Effector memory CD8-positive, alpha-beta T cell (primary cell): ENCODE measurements at places on chromosomes 4 and X.

- H3K4me3 ChIP-seq, result no peak overlapping the region
- no peak overlapping the region for H3K27ac ChIP-seq
- no peaks in the 10 kb centered on the region for H3K27me3 ChIP-seq
- H3K4me1 ChIP-seq, result no peaks in the 10 kb centered on the region
Measured at GRCh38 chr4:103482893-103483292, 236.9 kb downstream of the TACR3 start.

GRCh38 chrX:129782706-129783105, 3.0 kb downstream of the SASH3 start:
- peaks cover 84% of the 10 kb centered on the region for H3K36me3 ChIP-seq
- H3K27ac ChIP-seq, result peak overlapping the region; percentile 93
- peak overlapping the region; percentile 95 for H3K4me3 ChIP-seq

- H3K4me1 ChIP-seq, result no peaks in the 10 kb centered on the region
- no peak overlapping the region for H3K4me3 ChIP-seq
- no peak for DNase-seq
- H3K36me3 ChIP-seq, result no peaks in the 10 kb centered on the region
Measured at GRCh38 chr4:88757067-88757466, 59.4 kb upstream of the NAP1L5 start.

DNA sequence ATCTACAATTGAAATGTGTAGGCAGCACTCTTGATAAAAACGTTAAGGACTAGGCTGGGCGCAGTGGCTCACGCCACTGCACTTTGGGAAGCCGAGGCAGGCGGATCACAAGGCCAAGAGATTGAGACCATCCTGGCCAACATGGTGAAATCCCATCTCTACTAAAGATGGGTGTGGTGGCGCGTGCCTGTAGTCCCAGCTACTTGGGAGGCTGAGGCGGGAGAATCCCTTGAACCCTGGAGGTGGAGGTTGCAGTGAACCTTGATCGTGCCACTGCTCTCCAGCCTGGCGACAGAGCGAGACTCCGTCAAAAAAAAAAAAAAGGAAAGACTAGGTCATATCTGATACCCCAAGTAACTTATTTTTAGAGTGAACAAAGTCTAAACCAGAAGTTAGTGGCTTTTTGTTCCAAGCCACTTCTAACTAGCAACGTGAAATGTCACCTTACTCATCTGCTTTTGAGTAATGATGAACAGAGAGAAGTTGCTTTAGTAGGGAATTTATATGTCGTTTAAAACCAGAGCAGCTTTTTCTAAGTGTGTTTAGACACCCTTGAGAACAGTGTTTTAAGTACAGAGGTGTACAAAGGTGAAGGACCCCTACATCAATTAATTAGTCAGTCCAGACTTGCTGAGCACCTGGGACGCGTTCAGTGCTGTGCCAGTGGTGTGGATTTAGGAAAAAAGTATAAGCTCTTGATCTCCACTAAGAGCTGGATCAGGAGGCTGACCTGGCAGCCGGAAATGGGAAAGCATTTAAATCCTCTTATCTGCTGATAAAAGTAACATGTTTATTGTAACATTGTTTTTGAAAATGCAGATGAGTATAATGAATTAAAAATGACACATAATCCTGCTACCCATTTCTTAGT, 23.5 kb downstream of the SPRY1 start:
- H3K4me3 ChIP-seq, result no peak overlapping the region
- no peak for DNase-seq
- H3K36me3 ChIP-seq, result no peaks in the 10 kb centered on the region
- no peak overlapping the region for H3K27ac ChIP-seq

GRCh38 chr4:48851651-48852050, 20.8 kb downstream of the OCIAD1 start:
- H3K36me3 ChIP-seq, result peaks cover 42% of the 10 kb centered on the region
- no peak overlapping the region for H3K27ac ChIP-seq
- no peaks in the 10 kb centered on the region for H3K4me1 ChIP-seq
- no peaks in the 10 kb centered on the region for H3K27me3 ChIP-seq
- no peak for DNase-seq

GRCh38 chr4:153655928-153656327, 28.2 kb upstream of the TLR2 start:
- DNase-seq, result no peak
- no peak overlapping the region for H3K4me3 ChIP-seq
- peaks cover 7% of the 10 kb centered on the region for H3K4me1 ChIP-seq
- no peak overlapping the region for H3K27ac ChIP-seq

- H3K27me3 ChIP-seq, result no peaks in the 10 kb centered on the region
- no peak for DNase-seq
- no peaks in the 10 kb centered on the region for H3K36me3 ChIP-seq
- H3K27ac ChIP-seq, result no peak overlapping the region
- no peaks in the 10 kb centered on the region for H3K4me1 ChIP-seq
Measured at GRCh38 chr4:122810669-122811068, 16.0 kb upstream of the FGF2 start.

DNA sequence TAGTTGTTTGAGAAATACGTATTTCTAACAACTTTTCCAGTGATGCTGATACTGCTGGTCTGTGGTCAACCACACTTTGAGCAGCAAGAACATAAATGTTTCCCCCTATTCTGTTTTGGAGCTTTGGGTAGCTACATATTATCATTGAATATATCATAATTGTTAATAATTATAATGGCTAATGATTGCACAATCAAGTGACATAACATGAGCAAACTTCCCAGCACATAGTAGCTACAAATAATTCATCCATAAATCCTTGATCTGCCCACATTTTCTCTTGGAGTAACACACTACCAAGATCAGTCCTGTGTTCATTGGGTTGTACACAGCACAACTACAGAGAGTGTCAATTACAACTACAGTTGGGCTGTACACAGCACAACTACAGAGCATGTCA, 436.3 kb upstream of the MAGEB18 start:
- DNase-seq, result no peak
- H3K27me3 ChIP-seq, result no peaks in the 10 kb centered on the region
- H3K36me3 ChIP-seq, result no peaks in the 10 kb centered on the region
- H3K4me1 ChIP-seq, result no peaks in the 10 kb centered on the region
- H3K4me3 ChIP-seq, result no peak overlapping the region
- H3K27ac ChIP-seq, result no peak overlapping the region

DNA sequence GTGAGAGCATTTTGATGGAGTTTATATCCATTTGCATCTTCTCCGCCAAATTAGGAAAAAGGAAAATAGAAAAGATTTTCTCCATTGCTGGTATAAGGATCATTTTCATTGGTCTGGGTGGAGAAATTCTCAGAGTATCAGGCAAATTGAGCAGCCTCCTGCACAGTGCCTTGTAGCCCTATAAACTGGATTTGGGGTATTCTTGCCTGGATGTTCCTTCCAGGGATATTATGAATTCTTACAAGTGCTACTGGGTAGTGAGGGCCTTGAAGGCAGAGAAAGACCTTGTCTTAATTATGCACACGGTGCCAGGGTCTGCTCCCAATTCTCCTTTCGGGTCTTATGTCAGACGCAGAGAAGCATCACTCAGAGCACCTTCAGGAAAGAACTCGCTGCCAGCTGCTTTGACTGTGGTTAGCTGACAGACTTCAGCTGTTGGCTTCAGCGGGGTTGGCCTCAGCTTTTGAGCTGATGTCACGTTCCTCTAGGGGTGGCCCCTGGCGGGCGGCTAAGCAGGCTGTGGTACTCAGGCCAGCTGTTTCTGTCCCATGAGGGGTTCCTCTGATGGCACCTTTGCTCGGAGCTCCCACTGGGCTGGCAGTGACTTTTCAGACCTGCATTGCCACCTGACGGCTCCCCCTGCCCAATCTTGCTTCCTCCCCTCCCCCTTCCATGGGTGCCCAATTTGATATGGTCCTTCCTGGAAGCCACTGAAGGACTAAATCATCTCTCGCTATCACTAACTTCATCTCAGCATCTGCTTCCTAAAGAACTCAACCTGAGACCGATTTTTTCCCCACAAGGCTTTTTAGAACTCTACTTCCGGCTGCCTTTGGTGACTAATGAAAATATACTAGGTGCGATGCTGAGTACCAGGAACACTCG, 519.5 kb downstream of the BCOR start:
- no peak for DNase-seq
- peaks cover 6% of the 10 kb centered on the region for H3K27me3 ChIP-seq
- peak overlapping the region; percentile 64 for H3K4me3 ChIP-seq

GRCh38 chrX:51281758-51282318, 50.8 kb upstream of the NUDT10 start:
- no peak for DNase-seq
- no peaks in the 10 kb centered on the region for H3K36me3 ChIP-seq

GRCh38 chrX:51899741-51900140, 6.3 kb downstream of the MAGED1 start:
- no peak for DNase-seq
- no peak overlapping the region for H3K4me3 ChIP-seq
- H3K27ac ChIP-seq, result no peak overlapping the region
- H3K27me3 ChIP-seq, result no peaks in the 10 kb centered on the region
- H3K36me3 ChIP-seq, result peaks cover 30% of the 10 kb centered on the region

DNA sequence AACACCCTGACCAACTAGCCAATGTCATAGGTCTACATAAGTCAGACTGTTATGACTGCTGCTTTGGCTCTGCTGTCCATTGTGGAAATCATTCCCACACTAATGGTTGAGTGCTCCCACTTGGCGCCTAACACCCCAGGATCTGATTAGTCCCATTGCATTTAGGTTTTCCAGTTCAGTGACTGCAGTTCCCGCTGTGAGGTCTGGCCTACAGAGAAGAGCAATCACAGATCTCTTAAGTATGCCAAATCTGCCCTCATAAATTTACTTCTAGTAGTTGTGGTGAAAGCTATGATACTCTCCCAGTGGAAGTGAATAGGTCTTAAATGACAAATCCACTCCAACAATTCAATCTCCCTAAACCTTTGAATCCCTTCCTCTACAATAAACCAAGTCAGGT, 77.3 kb upstream of the IL2 start:
- H3K27me3 ChIP-seq, result no peaks in the 10 kb centered on the region
- DNase-seq, result no peak
- H3K27ac ChIP-seq, result no peak overlapping the region
- no peaks in the 10 kb centered on the region for H3K36me3 ChIP-seq
- H3K4me1 ChIP-seq, result peaks cover 6% of the 10 kb centered on the region

DNA sequence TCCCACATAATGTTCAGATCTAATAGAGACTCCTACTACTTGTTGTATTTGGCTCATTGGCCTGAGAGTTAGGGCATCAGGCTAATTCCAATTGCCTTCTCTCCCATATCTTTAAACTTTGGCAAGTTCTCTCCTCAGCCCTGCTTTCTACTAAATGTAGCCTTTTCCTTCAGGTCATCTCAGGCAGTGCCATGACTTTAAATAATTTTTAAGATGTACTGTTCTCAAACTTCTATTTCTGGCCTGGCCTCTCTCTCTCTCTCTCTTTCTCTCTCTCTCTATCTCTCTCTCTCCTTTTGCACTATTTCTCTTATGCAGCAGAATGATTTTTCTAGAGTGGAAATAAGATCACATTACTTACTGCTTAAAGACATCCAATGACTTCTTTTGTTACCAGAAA, 114.5 kb upstream of the PAQR3 start:
- H3K27ac ChIP-seq, result no peak overlapping the region
- DNase-seq, result no peak
- no peaks in the 10 kb centered on the region for H3K4me1 ChIP-seq
- H3K27me3 ChIP-seq, result no peaks in the 10 kb centered on the region
- no peak overlapping the region for H3K4me3 ChIP-seq

GRCh38 chr4:84146300-84146959, 352.7 kb downstream of the NKX6-1 start:
- H3K4me1 ChIP-seq, result peaks cover 3% of the 10 kb centered on the region
- H3K27ac ChIP-seq, result no peak overlapping the region
- DNase-seq, result no peak
- no peaks in the 10 kb centered on the region for H3K36me3 ChIP-seq
- no peak overlapping the region for H3K4me3 ChIP-seq

GRCh38 chr4:56787380-56787779, 34.1 kb downstream of the SPINK2 start:
- H3K27me3 ChIP-seq, result peaks cover 8% of the 10 kb centered on the region
- H3K4me3 ChIP-seq, result no peak overlapping the region
- peaks cover 3% of the 10 kb centered on the region for H3K36me3 ChIP-seq

DNA sequence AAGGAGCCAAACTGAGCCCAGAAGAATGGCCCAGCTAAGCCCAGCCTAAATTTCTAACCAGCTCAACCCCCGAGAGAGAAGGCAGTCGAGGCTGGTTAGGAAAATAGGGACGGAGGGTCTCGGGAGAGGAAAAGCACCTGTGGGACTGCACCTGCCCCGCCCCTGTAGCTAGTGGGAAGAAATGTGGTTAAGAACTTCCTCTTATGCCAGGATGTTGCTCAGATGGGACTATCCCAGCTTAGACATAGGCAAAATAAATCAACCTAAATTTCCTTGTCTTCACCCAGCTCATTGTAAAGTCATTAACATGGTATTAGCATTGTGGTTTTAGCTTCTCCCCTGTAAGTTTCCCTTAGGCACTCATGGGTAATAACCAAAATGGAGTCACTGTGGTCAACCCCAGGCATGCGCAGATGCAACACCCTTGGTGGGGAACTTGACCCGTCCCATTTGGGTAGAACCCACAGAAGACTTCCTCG, 86.8 kb downstream of the ZNF718 start:
- H3K4me1 ChIP-seq, result peaks cover 36% of the 10 kb centered on the region
- H3K27ac ChIP-seq, result peak overlapping the region; percentile 77
- peak overlapping the region; percentile 49 for H3K4me3 ChIP-seq
- H3K27me3 ChIP-seq, result no peaks in the 10 kb centered on the region

DNA sequence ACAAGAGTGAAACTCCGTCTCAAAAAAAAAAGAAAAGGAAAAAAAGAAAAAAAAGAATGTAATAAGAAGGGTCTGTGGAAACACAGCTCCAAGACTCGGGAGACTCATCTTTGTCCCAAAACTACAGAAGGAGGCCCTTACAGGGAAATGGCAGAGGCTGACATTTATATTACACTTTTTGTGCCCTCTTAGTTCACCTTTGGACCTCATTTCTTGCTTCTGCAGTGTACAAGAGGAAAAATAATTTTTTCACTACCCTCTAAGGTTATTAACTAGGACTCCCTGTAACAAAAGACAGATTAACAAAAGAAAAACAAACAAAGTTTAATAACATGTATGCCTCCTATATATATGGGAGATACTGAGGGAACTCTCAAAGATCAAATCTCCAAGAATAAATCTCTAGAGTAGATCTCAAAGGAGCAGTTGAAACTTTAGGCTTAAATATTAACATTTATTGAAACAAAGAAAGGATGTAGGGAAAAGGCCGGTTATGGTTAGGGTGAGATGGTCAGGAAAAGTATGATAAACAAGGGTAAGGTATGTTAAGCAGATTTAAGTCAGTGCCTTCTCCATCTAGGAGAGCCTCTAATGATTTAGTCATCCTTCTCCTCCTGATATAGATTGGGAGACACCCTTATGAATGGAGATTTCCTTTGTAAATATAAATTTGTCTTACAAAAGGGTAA, 121.3 kb upstream of the JADE1 start:
- H3K27ac ChIP-seq, result no peak overlapping the region
- peaks cover 16% of the 10 kb centered on the region for H3K27me3 ChIP-seq

- H3K4me3 ChIP-seq, result no peak overlapping the region
- DNase-seq, result no peak
- no peaks in the 10 kb centered on the region for H3K36me3 ChIP-seq
- no peaks in the 10 kb centered on the region for H3K27me3 ChIP-seq
- H3K27ac ChIP-seq, result no peak overlapping the region
- H3K4me1 ChIP-seq, result no peaks in the 10 kb centered on the region
Measured at GRCh38 chr4:128388352-128388630, 100.7 kb upstream of the PGRMC2 start.

- H3K4me1 ChIP-seq, result no peaks in the 10 kb centered on the region
- H3K27me3 ChIP-seq, result no peaks in the 10 kb centered on the region
- H3K4me3 ChIP-seq, result no peak overlapping the region
- no peak for DNase-seq
- H3K27ac ChIP-seq, result no peak overlapping the region
Measured at GRCh38 chr4:20318909-20319277, 67.2 kb downstream of the SLIT2 start.

GRCh38 chr4:76931087-76931486, 18.5 kb upstream of the SEPTIN11 start:
- H3K27me3 ChIP-seq, result peaks cover 9% of the 10 kb centered on the region
- H3K4me3 ChIP-seq, result no peak overlapping the region
- no peak overlapping the region for H3K27ac ChIP-seq
- no peaks in the 10 kb centered on the region for H3K4me1 ChIP-seq
- DNase-seq, result no peak
